ENCODE measurements at places on chromosomes 1 and 21.
A peak's percentile ranks its signal among the peaks of the same experiment; 100 is the strongest.

GRCh38 chr1:166165661-166166328 lies 1.0 kb downstream of the FAM78B start:
- DNase-seq = peak; percentile 8

GRCh38 chr1:232247669-232248068 lies 382.3 kb downstream of the SIPA1L2 start:
- DNase-seq = no peak

GRCh38 chr1:21340230-21340945 lies 50.1 kb upstream of the ECE1 start:
- DNase-seq = no peak

- no peak for DNase-seq
Observed at GRCh38 chr1:206074839-206075238, 21.9 kb downstream of the RHEX start.

- DNase-seq = no peak
Observed at GRCh38 chr1:14181191-14181795, 417.2 kb upstream of the KAZN start.

Data from HuH-7 (cell line).